ENCODE measurements at places on chromosomes 3 and 15. TPM values are rescaled to one million over a fixed set of nuclear protein-coding genes. Genes with fewer than 3 reads are reported as not detected.

REC114 gene
- not detected for total RNA-seq

- no peak for DNase-seq
Measured at GRCh38 chr3:53633197-53633787, 138.9 kb downstream of the CACNA1D start.

DNA sequence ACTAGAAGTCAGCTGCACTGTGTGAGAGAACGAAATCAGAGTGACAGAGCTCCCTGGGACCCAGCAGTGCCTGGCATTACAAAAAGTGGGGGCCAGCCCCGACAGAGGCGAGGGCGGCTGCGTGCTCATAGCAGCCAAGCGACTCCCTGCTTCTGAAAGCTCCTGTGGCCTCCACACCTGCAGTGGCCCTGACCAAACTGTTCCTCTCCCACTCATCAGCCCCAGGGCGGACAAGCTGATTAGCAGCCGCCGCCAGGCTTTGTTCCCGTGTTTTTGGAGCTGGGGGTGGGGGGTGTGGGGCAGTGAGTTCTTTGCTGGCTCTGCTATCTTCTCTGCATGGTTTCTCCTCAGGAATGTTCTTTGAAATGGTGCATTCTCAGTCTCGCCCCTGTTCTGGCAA is 58.1 kb downstream of the DGKG start:
- no peak for DNase-seq

SGO1 gene
- total RNA-seq = 0.99 TPM

GRCh38 chr3:186406669-186407635 is 44.9 kb upstream of the DGKG start:
- no peak for DNase-seq

HIGD2B gene
- under 0.01 TPM for total RNA-seq

- no peak for DNase-seq
Measured at GRCh38 chr3:16841904-16842271, 42.9 kb upstream of the PLCL2 start.

GRCh38 chr3:52811452-52812011 is 16.9 kb downstream of the ITIH3 start:
- no peak for DNase-seq

HYAL1 gene
- 5.8 TPM for total RNA-seq

GRCh38 chr3:122930063-122930997 is 97.2 kb downstream of the SEMA5B start:
- DNase-seq = no peak

DNA sequence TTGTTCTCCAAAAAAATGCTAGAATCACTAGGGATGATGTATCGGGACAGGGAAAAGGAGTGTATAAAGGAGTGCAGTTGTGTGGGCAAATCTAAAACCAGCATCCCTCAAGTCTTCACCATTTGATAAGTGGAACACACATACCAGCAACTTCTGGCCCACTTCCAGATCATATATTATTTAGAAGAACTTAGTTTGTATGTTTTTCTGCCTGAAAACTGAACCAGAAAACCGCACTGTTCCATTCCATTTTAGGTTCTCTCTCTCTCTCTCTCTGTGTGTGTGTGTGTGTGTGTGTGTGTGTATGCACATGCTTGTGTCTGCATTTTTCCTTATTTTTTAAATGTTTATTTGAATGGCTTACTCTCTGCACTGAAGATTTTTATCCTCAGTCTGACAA is 93.5 kb downstream of the SERPINI1 start:
- DNase-seq = no peak

DNA sequence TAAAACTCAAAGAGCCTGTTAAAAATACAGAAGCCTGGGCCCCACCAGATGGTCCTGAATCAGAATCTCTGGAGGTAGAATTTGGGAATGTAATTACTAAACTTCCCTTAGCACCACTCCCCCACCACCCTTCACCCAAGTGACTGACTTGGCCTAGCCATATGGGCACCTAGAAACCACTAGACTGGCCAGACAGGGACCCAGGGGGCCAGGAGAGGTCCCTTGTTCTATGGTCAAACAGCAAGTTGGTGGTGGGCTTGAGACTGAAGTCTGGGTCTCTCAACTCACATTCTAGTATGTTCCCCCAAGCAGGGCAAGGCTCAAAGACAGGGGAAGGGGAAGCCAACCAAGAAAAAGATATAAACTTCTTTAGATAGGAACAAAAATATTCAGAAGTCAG is 301.5 kb upstream of the TLE3 start:
- DNase-seq = no peak

HES1 gene
- 49.7 TPM for total RNA-seq
